Astrocyte (in vitro differentiated cells and primary cell): ENCODE measurements at places on chromosomes 7 and 10. TPM values are rescaled to one million over a fixed set of nuclear protein-coding genes. Genes with fewer than 3 reads are reported as not detected.

GRCh38 chr10:70494966-70495365 is 16.4 kb downstream of the PALD1 start:
- no peak for DNase-seq

DNA sequence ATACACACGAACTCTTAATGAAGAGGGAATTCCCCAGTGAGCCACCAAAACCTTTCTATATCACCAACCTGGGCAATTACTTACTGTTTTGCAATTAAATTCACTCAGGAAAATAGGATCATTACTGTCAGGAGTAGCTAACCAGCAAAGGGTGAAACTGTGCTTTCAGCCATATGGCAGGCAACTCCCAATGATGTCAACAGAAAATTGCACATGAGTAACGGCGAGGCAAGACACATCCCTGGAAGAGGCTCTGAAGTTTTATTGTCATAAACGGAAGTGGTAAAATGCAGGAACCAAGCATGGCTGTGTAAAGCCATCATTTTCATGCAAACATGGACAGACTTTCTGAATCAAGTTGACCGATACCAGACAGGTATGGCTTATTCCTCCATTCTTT is 548.9 kb upstream of the AUTS2 start:
- DNase-seq = no peak

GRCh38 chr10:11275651-11276050 is 258.0 kb downstream of the CELF2 start:
- DNase-seq = no peak

DNA sequence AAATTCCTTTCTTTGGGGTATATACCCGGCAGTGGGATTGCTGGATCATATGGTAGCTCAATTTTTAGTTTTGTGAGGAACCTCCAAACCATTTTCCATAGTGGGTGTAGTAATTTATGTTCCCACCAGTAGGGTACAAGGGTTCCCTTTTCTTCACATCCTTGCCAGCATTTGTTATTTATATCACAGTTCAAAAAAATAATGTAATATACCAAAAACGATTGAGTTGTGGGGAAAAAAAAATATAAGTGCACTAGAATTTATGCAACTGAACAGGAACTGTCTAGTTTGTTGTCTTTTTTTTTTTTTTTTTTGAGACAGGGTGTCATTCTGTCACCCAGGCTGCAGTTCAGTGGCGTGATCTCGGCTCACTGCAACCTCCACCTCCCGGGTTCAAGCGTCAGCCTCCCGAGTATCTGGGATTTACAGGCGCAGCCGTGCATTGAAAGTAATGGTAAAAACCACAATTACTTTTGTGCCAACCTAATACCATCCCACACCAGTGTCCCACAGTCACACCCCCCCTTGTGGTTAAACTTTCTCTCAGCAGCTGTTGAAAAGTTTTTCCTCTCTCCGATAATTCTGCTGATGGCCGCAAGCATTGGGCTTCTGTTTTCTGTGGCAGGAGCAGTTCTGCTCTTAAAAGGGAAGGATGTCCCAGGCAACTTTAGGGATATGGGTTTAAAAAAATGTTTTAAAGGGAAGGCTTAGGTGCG is 6.8 kb upstream of the LAT2 start:
- DNase-seq = peak; percentile 39

The CALHM3 gene
- not detected in 2 replicates for total RNA-seq

The ICA1 gene
- 4.9 and 8.0 TPM in 2 replicates for total RNA-seq

The ARPC1A gene
- 185 and 198 TPM in 2 replicates for total RNA-seq
